ENCODE measurements at places on chromosomes 1 and 21.

DNA sequence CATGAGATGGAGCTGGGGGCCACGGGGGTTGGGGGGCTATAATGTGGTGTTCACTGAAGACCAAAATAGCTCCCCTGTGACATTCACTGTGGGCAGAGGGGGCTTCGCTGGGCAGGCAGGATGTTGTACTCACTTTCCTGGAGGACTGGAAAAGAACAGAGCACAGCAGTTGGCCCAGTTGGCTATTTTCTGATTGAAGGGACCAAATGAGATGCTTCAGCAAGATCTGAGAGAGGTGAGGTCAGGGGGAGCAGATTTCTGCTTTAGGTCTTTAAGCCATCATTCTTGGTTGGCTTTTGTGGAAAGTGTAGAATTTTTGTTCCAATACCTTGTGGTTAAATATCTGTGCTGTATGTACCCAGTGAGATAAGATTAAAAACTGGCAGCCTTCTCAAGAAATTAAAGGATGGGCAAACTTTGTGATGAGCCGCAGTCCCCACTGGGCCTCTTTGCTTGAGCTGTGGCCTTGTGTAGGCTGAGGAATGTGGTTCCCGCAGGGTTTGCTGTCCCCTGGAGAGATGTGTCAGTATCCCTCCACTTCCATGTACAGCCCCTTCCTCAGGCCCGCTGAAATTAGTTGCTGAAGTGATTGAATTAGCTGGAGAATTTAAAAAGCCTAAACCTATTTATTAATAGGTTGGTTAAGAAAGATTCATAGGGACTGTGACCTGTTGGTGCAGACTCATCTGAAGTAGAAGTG is 80.7 kb downstream of the ATP5PO start:
- no peak for DNase-seq

DNA sequence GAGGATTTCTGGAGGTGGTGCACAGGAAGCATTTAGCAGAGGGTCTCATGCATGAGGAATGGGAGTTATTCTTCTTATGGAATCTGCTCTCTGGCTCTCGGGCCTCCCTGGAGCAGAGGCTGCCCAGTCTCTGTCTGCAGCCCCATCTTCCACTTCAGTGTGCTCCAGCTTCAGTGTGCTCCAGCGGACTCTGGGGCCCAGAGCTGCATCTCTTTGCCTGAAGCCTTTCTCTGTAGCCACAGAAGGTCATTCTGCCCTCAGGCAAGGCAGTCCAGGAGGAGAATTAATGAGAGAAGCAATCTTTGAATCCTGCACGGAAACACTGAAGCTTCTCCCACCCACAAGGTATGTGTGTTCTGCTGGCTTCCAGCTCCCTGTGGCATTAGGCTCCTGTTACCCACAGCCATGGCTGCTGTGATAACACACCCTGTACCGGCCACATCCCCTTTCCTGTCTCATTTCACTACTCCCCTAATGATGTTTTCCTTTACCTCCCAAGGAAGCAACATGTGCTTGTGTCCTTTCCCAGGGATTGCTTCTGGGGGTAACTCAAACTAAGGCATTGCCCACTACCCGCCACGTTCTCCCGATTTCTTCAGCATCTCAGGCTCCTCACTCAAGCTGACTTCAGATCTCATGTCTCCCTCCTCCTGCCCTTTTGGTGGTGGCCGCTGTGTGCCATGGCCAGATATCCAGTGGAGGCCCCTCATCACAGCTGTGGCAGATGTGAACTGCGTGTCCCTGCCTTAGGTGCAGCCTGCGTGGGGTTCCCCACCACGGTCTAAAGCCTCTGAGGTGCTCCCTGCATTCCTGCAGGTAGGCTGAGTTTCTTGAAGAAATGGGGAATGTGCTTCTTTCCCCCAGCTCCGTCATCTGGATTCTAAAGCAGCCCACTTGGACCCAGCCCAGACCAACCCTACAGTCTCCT is 181.2 kb upstream of the GALNT2 start:
- DNase-seq: no peak

DNA sequence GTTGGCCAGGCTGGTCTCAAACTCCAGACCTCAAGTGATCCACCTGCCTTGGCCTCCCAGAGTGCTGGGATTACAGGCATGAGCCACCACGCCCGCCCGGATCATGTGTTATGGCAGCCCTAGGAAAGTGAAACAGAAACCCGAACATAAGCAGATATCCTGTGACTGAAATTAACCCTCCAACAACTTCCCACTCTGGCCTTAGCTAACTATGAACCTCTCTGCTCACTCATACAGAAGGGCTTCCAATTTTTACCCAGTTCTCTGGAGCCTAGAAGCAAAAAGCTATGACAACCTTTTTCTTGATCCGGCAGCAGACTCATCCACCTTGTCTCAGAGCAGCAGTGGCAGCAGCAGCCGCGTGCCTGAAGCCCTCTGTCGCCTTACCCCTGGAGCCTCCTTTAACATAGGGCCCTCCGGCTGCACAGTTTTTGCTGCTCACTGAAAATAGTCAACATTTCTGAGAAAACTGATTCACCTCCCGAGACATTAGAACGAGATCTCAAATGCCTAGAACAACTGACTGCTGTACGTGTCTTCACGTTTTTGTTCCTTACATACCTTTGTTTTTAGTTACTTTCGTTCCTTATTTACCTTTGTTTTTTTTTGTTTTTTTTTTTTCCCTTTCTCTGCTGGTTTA is 9.3 kb downstream of the CBR1 start:
- no peak for DNase-seq

- DNase-seq: no peak
Measured at GRCh38 chr1:248759644-248760043, 4.1 kb upstream of the LYPD8 start.

DNA sequence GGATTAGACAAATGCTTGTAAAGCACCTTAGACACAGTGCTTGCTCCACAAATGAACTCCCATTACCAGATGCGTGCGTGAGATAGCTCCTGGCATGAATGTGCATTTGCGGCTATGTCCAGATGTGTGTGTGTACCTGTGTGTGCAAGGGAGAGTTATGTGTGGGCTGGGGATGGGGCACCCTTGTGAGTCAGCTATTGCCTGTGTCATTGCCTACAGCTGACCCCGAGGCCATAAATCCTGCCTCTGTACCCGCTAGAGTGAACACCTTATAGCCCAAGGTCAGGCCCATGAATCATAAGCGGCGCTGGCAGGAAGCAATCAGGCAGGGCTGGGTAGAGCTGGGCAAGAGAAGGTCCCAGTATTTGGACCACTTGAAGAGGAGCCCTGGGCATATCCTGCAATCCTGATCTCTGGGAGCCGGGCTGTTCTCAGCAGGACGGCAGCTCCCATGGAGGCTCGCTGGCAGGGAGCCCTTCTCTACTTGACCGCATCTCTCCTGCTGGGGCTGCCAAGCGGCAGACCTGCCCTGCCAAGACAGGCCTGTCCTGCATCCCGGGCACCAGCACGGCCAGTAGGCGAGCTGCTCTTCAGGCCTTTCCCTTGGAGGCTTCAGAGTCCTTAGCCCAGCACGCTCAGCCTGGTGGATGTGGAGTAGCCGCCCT is 86.4 kb downstream of the TMEM53 start:
- no peak for DNase-seq

GRCh38 chr21:24197132-24197643 is 1410.1 kb downstream of the MRPL39 start:
- no peak for DNase-seq

DNA sequence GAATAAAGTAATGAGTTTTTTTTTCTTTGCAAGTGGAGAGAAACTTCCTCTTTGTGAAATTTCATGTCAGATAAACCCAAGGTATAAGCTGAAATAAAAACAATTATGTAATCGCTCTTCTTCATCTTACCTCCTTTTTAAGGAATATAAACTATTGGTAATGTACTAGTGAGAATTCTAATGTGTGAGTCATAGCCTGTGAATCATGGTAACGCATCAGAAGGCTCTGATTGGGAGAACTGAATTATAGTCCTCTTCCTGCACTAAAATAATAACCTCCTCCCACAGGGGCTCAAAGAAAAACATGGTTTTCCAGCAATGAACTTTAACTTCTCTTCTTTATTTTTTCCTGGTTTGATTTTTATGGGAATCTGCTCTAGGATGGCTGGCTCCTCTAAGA is 57.1 kb upstream of the COX20 start:
- DNase-seq: no peak

DNA sequence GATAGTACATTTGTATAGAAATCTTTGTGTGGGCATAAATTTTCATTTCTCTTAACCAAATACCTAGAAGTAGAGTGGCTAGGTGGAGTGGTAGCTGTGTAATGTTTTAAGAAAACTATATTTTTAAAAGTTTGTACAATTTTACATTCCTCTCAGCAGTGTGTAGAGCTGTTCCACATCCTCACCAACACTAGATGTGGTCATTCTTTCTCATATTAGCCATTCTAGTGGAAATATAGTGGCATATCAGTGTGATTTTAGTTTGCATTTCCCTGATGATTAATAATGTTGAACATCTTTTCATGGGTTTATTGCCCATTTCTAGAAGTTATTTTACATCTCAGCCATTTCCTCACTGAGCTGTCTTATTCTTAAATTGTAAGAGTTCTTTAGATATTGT is 65.5 kb downstream of the ITSN1 start:
- DNase-seq: no peak

GRCh38 chr1:243316366-243316989 is 60.6 kb downstream of the SDCCAG8 start:
- no peak for DNase-seq

- no peak for DNase-seq
Measured at GRCh38 chr1:27864264-27864895, 8.0 kb upstream of the THEMIS2 start.

DNA sequence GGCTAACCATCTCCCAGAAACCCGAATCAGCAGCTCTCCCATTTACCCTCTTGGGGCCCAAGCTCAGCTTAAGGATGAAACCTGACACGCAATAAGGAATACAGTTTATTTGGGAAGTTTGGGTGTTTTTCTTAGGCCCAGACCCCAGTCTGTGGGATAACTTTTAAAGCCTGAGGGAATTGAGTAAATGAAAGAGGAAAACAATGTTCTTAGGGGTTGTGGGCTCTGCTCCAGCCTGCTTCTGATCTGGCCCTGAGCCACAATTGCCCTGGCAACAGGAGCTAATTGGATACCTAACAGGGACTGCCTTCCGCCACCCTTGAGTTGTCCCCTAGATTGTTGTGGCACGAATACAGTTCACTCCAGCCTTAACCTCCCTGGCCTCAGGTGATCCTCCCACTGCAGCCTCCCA is 20.1 kb downstream of the DYRK3 start:
- DNase-seq: no peak

DNA sequence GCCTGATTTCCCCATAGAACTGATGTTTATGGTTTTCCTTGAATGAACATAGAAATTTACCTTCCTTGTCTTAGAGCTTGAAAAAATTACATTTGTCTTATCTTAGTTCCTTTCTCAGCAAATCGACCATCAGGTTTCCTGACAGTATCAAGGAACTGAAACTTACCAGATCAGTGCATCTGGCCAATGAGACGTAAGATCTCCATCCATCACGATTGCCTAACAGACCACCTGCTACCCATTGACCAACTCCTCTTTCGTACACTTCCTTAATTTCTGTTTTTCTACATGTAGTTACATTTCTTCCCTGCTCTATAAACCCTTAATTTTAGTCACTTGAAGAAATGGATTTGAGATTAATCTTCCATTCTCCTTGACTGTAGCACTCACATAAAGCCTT is 57.4 kb upstream of the TMPRSS15 start:
- DNase-seq: no peak

DNA sequence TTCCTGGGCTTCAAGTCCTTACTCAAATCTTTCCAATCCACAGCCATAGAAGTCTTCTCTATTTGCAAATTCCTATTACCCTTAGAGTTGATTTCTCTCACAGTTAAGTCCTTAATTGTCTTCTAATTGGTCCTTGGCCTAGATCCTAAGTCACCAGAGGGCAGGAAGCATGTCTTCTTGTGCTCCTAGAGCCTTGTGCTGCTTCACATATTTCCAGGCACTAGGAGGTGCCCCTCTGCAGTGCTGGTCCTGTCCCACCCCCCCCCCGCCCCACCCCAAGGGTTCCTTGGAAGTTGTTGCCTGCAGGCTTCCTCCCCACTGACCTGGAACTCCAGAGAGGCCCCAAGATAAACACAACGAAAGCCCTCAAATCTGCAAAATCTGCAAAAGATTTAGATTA is 28.1 kb upstream of the TARBP1 start:
- DNase-seq: no peak

DNA sequence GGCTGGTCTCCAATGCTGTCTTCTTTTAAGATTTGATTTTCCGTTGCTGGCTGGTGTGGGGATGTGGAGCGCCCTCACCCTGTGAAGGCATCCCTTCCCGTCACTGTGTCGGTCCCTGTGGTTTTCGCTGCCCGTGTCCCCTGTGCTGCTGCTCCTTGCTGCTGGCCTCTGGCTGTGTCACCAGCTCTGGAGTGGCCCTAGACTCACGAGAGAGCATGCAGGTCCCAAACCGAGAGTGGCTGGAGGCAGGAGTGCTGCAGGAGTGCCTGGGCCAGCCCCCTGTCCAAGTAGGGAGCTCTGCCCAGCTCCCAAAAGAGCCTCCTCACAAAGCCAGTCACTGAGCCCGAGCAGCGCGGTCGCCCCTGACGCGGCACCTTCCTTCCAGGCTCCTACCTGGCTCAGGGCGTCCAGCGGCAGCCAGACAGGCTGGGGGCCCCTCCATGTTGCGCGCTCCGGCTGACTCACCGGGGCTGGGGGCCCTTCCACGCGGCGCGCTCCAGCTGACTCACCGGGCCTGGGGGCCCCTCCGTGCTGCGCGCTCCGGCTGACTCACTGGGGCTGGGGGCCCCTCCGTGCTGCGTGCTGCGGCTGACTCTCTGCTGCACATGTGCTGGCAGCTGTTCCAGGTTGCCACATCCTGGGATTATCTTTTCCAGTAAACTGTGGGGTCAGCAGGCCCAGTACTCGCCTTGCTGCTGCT is 106.7 kb upstream of the COL6A1 start:
- DNase-seq: peak; percentile 76

DNA sequence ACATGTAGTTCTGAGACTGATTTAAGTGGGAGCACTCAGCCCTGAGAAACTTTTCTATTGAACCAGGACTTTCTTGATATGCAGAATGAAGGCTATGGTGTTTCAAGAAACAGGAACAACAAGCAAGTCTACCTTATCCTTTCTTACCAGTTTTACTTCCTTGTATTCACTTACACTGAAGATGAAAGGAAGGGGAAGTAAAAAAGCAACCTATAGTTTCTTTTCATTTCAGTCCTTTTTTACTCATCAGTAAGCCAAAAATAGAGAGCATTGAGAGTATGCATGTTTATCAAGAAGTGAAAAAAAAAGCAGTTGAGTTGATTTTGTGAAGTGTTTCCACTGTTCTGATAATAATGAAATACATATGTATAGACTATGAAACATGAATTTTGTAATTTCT is 1010.3 kb downstream of the AMY1C start:
- no peak for DNase-seq

DNA sequence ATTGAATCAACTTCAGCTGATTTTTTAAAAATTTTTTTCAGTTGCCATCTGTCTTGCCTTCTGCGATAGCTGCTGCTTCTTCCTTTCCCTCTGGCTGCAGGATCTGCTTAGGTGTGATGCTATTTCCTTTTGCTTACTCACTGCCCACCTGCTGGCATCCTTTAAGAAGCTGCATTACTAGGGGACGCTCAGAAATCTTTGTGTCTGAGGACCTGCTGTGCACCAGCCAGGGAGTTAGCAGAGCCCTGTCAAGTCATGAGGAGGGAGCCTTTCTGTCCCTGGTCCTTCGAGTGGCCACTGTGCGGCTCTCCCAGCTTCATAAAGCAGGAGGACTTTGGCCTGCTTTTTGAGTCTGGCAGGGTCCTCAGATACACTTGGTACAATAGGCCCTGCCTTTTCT is 327.8 kb downstream of the USH2A start:
- DNase-seq: no peak

Measured in right forelimb (tissue), 1 donor.